ENCODE measurements at places on chromosomes 13 and 19.

DNA sequence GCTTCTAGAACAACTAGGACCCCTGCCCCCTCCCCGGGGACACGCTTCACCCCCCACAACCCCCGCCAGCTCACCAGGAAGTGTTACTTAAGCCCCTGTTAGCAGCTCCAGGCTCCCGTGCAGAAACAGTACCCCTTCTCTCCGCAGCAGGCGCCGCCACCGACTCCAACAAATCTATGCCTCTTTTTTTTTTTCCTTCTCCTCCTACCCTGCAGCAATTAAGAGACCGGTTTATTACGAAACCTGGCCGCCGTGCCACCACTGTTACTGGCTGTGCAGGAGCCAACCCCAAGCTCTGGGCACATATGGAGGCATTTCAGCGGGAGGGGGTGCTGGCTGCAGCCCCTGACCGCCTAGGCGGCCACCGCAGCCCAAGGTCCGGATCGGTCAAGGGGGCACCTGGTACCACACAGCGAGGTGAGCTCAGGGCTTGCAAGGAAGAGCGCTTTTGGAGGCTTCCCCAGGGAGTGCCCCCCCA is 2.4 kb downstream of the GADD45B start:
- peak; percentile 65 for DNase-seq

DNA sequence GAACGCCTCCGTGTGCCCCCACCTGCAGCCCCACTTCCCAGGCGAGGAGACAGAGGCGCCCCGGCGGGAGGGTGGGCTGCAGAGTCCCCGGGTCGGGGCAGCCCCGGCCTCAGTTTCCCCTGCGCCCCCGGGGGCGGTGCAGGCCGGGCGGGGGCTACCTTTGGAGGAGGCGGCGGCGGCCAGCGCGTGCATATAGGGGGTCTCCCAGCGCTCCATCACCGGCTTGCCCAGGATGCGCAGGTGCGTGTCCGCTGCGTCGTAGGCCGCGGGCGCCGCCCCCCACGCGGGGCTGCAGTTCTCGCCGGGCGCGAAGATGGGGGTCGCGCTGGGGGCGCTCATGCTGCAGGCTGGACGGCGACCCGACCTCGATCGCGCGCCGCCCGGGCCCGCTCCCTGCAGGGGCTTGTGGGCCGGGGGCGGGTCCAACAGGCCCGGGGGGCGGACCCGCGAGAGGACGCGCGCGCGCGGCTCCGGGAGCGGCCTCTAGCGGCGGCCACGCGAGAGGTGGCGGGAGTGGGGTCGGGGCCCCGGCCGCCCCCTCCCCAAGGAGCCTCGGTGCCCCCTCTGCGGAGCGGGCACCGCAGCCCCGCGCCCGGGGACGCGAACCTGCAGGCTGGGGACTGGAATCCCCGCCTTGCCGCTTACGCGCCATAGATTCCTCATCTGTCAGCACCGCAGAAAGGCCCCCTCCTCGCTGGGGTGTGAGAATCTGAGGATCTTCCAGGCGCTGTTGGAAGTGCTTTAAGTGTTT is at the start of gene GAMT:
Gene GAMT, minus strand, starts transcription at position 405 of the 751 bp plus-strand sequence. Its CDS starts 66 bp downstream, at position 339.
- peak; percentile 76 for DNase-seq

- no peak for DNase-seq
Observed at GRCh38 chr19:32874605-32875004, 5.0 kb upstream of the SLC7A9 start.

DNA sequence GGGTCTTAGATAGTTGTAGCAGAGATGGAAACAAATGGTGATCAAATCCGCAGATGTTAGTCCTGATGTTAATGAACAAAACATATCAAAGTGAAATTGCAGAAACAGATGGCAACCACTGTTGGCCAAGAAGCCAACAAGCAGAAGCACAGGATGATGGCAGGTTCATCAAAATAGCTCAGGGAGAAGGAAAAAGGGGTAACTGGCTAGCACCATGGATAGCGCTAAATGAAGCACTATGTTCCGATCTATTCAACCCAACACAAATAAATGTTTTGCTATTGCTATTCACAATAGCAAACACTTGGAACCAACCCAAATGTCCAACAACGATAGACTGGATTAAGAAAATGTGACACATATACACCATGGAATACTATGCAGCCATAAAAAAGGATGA is 413.7 kb downstream of the FGF14 start:
- DNase-seq: no peak

- no peak for DNase-seq
Observed at GRCh38 chr13:113664751-113665596, 2.0 kb upstream of the GRK1 start.

DNA sequence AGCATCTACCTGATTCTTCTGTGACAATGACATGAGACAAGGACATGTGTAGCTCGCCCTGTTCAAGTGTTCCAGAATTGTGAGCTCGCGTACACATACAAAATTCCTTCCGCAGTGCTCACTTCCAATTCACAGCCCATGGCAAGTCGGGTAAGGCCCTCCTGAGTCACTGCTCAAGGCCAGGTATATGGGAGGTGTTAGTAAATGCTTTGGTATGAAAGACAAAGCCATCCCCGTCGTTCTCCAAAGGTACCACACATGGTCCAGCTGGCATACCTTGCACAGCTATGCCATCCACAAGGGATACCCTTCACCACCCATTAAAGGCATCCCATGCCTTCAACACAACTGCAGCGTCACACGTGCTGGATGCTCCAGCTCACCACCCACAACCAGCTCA is 4.4 kb upstream of the ELL start:
- no peak for DNase-seq

DNA sequence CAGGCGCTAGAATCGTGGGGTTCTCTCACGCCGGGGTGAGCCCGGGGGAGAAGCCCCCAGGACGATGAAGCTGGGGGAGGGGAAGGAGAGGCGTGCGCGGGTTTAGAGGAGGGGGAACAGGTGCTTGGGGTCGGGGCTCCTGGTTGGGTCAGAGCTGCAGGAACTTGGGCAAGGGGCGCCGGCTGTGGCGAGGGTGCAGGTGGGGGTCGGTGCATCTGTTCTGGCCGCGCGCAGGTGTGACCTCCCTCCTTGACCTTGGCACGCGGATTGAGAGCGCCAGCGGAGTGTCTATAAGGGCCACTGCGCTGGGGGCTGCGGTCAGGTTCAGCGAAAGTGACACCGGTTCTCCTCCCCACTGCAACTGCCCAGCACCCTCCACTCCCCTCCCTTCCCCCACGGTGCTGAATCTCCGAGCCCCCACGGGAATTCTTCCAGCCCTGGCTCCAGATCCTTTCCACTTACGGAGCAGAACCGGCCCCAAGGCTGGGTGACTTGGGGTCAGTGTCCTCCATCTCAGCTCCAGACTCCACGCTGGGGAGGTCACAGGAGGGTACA is 618 bp downstream of the TMEM38A start:
- peak; percentile 11 for DNase-seq

- DNase-seq: peak; percentile 11
Observed at GRCh38 chr13:99916366-99917103, 55.0 kb downstream of the ZIC5 start.

DNA sequence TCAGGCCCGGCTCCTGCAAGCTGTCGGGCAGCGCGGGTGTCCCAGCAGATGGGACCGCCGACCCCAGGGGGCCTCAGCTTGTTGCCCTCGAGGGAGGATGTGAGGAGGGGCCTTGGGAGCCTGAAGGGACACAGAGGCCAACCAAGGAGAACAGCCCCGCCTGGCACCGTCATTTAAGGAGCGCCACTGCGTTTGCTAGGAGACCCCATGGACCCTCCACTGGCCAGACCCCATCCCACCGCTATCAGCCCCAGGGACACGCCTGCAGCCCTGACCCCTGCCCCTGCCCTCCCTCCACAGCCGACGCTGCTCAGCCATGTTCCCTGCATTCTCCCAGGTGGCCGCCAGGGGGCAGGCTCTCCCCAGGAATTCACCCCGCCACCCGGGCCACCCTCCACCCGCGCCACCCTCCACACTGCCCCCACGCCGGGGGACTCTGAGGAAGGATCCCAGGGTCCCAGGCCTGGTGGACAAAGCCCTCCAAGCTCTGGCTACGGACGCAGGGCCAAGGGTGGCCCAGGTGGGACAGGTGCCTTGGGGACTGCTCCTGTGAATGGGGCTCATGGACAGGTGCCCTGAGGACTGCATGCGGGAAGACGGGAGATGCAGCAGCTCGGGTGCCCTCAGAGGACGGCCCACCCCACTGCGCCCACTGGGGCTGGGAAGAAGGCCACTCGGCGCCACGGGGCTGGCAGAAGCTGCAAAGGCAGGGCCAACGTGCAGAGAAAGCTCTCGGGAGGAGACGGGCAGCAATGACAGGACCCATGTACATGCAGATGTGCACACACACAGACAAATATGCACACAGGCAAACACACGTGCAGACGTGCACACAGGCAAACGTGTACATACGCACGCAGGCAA is 34.4 kb downstream of the PIP5K1C start:
- peak; percentile 80 for DNase-seq

- DNase-seq: no peak
Observed at GRCh38 chr13:110583178-110583865, 21.8 kb upstream of the RAB20 start.

All from stimulated activated CD4-positive, alpha-beta T cell treated with anti-CD3 and anti-CD28 coated beads, Interleukin-15, amount 100 ng/mL, for 24 hours (primary cell).